ENCODE measurements at places on chromosomes 5 and 9.

DNA sequence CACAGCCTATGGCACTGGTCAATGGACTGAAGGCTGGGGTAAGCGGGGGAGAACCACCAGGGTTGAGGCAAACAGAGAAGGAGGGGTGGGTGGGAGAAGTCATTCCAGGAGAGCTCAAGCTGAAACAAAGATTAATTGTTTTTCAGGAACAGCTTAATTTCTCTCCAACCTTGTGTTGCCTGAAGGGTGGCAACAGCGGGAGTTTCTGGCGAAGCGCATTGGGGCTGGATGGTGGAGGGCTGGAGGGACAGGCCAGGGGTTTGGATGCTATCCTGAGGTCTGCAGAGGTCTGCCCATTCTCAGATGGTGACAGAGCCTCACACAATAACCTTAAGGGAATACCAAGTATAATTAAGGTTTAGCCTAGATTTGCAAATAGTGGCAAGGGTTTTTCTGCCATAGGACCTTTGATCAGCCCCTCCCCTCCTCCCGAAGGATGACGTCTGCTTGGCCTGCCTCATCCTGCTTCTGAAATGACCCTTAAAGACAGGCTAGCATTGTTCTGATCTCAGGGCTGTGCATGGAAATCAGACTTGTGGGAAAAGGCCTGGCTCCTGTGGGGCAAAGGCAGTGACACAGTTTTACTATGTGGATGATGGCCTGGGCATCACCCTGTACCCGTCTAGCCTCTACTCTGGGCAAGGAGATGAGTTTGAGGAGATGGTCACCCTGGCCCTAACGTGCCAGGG is 32.7 kb downstream of the PSD2 start:
- no peak for DNase-seq

GRCh38 chr5:33241802-33242201 is 199.0 kb upstream of the TARS1 start:
- DNase-seq = no peak

- DNase-seq = no peak
Observed at GRCh38 chr5:180787711-180788431, 14.7 kb downstream of the MGAT1 start.

- DNase-seq = no peak
Observed at GRCh38 chr5:175588709-175589429, 69.0 kb upstream of the HRH2 start.

- peak; percentile 14 for DNase-seq
Observed at GRCh38 chr9:110545705-110546104, 33.8 kb downstream of the SVEP1 start.

- DNase-seq = no peak
Observed at GRCh38 chr5:154885439-154885838, 27.0 kb downstream of the CNOT8 start.

GRCh38 chr9:38110476-38110875 is 41.4 kb upstream of the SHB start:
- DNase-seq = no peak

DNA sequence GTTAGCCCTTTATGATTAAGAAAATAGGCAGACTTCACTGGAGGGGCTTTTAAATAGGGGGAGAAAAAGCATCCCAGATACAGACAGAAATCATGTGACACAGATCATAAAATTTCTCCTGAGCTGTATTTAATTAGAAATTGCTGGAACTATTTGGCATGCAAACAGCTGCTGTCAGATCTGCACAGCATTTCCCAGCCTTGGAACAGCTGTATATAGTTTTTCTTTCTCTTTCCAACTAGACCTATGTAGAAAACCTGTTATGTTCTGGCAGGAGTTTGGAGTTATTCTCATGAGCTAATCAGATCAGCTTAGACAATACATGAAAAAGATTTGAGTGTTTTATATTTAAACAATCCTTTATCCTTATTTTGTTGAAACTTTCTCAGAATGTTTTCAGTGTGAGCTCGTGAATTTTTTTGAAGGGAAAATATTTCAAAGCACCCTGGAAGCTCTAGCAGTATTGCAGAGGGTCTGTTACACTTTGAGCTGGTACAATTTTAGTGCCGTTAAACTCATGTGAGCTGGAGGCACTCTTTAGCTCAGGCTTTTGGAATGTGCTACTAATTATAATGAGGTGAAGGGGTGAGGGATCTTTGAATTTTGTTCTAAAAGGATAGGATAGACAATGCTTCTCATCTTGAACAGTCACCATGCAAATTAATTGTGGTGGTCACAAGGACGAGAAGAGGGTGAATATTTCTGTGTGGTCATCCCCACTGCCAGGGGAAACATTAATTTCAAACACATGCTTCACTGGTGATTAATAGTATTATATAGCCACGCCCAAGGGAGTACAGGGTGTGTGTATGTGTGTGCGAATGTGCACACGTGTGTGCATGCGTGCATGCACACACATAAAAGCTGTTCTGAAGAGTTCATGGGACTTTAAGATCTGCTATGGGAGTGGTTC is 239.4 kb upstream of the FBXL7 start:
- DNase-seq = no peak

GRCh38 chr5:14443671-14444093 is 137.9 kb upstream of the OTULINL start:
- no peak for DNase-seq

- no peak for DNase-seq
Observed at GRCh38 chr5:5764246-5764645, 341.8 kb downstream of the ICE1 start.

DNA sequence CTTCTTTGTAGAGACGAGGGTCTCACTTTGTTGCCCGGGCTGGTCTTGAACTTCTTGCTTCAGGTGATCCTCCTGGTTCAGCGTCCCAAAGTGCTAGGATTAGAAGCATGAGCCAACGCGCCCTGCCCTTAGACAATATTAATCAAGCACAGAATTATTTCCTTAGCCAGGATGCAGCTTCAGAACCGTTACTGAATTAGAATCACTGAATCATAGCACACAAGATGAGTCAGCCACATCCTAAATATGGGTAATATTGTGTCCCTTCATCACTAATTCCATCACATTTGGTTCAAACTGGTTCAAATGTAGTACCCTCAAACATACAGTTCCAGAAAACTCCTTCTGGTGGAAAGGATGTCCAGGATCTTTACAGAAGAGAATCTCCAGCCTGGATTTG is 82.7 kb downstream of the BNC2 start:
- no peak for DNase-seq

DNA sequence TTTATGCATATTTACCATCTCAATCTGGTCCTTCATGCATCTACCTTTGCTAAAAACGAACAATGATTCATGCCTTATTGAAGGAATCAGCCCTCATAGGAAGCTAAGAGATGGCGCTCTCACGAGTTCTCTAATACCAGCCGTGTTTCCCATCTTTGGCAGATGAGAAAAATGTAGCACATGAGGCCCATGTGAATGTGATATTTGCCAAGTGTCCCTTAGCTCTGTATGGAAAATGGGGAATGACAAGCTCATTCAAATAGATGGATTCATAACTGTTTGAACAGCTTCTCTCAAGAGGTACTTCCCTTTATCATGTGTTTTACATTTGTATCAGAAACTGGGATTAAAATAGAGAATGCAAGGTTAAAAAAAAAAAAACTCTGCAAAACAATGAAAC is 66.1 kb downstream of the TTC39B start:
- DNase-seq = no peak

DNA sequence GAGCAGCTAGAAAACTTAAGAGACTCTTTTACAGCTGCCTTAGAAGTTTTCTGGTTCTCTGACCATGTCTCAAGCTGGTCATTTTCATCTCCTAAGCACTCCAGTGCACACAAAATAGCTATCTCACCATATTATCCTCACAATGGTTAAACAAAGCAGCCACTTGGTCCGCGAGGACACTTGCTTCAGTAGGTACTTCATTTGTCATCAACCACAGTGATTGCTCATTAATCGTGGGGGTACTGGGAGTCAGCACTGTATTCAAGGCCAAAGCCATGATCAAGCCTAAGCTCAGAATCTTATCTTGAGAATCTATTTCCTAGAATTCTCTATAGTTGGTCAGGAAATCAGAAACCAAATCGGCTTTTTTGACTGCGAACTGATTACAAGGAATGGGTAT is 2.9 kb downstream of the ARL14EPL start:
- DNase-seq = no peak

- no peak for DNase-seq
Observed at GRCh38 chr5:169289520-169289919, 11.4 kb downstream of the SLIT3 start.

DNA sequence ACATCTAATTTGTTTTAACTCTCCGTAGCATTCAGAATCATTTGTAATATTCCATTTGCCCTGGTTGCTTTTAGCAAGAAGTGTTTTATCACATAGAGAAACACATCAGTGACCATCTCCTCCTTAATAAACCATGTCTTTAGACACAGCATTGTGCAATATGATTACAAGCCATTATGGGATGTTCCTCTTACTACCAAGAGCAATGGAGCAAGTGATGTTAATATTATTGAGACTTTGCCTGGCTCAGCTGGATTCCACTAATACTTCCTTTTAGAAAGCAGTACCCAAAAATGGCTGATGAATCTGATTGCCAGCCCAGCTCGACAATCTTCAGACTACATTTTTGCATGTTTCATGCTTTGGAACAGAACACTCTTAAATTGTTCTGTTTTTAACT is 364.2 kb downstream of the OSTF1 start:
- no peak for DNase-seq

DNA sequence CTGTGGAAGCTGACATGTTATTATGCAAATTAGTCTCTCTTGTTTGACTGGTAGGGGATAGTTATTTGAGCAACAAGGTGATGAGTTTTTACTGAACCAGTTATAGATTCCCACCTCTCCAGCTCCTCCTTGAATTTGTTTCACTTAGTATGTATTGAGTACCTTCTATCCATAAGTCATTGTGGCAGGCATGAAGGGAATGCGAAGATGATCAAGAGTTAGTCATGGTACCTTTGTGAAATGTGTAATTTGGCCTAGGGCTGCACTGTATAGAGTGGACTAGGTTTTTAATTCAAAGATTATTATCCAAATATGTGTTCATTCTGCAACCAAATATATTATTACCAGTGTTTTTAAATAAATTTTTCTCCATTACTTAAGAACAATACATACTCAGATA is 110.1 kb downstream of the HACD4 start:
- peak; percentile 43 for DNase-seq

- peak; percentile 82 for DNase-seq
Observed at GRCh38 chr5:8981016-8981415, 564.9 kb downstream of the SEMA5A start.

DNA sequence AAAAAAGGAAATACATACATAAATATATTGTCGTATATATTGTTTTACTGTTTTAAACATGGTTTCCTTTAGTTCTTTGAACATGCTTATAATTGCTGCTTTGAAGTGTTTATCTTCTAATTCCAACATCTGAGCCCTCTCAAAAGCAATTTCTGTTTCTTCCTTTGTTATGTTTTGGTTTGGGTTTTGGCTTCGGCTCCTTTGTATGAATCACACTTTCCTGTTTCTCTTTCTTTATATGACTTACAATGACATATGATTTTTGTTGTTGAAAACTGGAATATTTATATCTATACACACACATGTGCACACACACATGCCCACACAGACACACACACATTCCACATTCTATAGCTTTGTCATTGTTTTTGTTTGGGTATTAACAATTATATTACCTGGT is 1206.7 kb downstream of the CDH12 start:
- DNase-seq = no peak

DNA sequence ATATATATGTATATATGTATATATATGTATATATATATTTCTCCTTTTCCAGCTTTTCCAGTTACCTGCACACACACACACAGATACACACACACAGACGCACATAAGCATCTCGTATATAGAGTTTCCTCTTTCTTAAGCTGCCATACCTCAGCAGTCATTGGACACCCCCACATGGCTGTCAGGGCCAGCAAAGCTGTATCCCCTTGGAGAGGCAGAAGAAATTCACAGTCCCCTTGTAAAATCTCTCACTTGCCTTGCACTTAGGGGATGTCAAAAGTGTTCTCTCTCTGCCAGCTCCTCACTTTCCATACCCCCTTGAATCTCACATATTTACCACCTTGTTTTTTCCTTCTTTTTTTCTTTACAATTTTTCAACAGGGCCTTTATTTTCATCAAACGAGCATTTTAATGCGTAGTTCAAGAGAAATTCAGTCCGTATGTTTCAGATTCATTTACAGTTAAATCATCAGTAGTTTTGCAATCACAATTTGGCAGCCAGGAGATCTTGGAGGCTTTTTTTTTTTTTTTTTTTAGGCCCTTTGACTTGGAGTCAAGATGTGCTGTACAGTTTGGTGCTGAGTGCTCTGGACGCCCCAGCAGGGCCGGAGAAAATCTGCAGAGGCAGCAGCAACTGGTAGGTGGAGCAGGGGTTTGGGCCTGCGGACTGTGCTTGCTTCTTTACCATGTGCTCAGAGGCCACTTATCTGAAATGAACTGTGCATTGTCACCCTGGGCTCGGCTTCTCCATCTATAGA is 244.9 kb upstream of the KLF4 start:
- no peak for DNase-seq

GRCh38 chr9:127724012-127724411 is 8.1 kb downstream of the TTC16 start:
- no peak for DNase-seq

GRCh38 chr5:77849308-77849900 is 73.3 kb upstream of the TBCA start:
- DNase-seq = no peak

- no peak for DNase-seq
Observed at GRCh38 chr5:3000631-3001030, 249.2 kb upstream of the IRX2 start.

DNA sequence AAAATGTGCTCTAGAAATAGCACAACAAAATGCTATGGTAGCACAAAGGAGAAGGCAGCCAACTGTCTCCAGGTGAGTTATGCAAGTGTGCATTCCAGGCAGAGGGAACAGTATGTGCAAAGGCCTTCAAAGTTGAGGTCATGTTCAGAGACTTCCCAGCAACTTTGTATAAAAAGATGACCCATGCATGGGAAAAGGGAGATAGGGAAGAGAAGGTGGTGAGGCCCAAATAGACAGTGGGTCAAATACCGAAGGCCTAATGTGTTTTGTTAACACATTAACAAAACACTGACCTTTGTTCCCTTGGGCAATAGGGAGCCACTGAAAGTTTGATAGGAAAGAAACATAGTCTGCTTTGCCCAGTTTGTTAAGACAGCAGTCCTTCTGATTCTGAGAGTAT is 445.3 kb downstream of the EBF1 start:
- no peak for DNase-seq

DNA sequence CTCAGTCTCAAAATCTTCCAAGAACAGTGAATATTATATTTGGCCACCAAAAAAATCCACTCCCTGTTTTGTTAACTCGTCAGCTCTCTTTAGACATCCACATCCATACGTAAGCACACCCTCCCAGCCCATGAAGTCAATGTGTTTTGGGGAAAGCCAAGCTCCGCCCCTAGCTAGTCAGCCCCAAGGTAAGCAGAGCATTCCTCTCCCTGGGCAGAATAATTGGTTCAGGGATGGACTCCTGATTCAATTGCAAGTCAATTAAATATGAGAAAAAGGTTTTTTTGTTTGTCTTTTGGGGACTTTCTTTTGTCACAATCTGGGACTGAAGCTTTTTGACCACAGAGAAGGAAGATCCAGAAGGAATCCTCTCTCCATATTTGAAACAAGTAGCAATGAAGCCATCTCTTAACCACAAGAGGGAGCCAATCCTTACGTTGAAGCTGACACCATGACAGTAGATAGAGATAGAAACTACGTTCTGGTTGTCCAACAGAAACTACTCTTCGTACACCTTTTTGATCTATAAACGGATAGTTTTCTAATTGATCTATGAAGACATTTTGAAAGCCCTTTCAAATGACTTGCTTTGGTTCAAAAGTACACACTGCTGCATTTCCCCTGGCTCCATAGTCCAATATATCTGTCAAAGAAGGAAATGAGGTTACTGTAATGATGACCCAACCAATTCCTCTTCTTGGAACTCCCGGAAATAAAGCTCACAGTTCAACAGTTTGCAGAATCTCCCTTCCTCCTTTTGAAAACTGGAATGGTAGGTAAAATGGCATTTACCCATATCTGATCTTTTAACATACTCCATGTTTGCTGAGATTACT is 166.4 kb downstream of the TLE1 start:
- DNase-seq = no peak

All from epithelial cell of prostate (primary cell).